Esophagus squamous epithelium (tissue), 5 donors: ENCODE measurements at places on chromosomes 3 and 15.

GRCh38 chr3:136281966-136282520 is 31.9 kb downstream of the PCCB start:
- DNase-seq, result no peak

DNA sequence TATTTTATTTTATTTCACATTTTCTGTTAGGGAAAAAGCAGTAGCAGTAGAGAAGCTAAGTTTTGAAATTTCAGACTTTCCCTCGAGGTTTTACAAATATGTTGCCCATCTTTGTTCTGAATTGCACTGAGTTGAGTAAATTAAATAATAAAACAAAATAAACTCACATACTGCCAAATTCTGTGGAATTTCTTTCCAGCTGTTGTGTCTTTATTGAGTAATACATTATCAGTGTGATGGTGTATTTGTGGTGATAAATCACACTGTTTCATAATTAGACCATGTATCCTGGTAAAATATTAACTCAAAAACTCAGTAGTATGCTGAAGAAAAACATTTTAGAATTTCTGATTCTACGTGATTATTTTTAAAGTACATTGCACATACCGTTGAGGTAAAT is 592.1 kb downstream of the SI start:
- DNase-seq, result no peak

DNA sequence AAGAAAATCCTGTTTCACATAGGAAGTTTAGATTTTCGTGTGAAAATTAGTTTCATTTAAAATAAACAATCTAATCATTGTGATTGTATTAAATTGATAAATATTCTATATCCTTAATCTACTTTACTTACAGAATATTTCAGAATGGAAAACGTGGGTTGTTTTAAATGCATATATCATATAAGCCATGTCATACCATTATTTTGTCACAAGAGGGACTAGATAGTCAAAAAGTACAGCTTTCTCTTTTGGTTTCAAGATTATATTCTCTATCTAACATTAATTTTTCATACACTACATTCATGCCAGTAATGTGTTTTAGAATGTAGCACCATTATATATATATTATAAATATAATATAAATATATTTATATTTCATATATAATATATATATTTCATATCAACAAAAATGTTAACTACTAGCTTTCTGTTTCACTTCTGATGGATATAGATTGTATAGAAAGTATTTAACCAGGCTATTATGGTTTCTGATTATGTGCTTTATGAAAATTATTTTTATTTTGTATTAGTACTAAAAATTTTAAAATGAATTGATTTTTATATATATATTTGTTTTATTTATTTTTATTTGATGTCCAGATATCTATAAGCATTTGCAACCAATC is 45.3 kb downstream of the OSTN start:
- DNase-seq, result no peak

DNA sequence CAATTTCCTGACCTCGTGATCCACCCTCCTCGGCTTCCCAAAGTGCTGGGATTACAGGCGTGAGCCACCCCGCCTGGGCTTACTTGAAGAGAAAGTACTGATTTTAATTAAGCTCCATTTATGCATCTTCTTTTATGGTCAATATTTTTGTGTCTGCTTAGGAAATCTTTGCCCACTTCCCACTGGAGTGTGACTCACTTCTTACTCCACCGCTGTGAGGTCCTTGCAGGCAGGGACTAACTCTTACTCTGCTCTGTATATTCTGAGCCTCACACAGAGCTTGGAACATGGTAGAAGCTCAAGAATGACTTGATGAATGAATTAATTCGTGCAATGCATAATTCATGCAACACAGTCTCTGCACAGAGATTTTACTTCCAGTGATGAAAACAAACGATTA is 2.9 kb upstream of the TM4SF19 start:
- no peak for DNase-seq

DNA sequence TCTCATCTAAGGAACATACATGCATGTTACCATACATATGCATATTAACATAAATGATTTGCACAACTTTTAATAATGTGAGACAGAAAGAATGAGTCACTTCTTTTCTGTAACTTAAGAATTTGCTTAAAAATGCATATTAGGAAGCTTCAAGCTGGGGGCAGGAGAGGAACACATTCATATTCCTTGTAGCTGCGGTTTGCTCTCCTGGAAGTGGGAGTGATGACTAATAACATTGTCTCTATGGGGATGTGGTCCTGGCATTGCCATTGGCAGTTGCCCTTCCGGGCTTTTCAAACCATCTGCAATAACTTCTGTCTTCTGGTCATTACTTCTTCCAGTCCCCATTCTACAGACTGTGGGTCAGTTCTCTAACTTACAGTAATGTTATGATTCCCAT is 15.6 kb downstream of the CHST2 start:
- DNase-seq, result no peak

GRCh38 chr3:183435661-183436060 is 7.2 kb upstream of the MCF2L2 start:
- no peak for DNase-seq

DNA sequence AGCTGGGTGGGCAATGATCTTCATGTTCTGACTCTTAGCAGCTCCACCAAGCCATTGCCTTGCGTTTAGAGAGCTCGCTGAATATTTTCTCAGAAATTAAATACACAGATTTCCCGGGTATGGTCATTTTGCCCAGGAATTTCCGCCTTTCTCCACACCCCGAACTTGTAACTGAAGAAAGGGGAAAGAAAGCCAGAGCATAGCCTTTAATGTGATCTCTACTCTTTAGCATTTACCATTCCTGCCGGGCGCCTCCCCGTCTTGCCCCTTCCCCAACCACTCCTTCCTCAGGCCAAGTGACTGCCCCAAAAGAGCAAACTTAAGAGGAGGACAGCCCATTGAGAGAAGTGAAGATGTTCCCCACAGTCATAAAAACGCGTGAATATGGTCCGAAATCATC is 53.1 kb downstream of the LMCD1 start:
- no peak for DNase-seq

DNA sequence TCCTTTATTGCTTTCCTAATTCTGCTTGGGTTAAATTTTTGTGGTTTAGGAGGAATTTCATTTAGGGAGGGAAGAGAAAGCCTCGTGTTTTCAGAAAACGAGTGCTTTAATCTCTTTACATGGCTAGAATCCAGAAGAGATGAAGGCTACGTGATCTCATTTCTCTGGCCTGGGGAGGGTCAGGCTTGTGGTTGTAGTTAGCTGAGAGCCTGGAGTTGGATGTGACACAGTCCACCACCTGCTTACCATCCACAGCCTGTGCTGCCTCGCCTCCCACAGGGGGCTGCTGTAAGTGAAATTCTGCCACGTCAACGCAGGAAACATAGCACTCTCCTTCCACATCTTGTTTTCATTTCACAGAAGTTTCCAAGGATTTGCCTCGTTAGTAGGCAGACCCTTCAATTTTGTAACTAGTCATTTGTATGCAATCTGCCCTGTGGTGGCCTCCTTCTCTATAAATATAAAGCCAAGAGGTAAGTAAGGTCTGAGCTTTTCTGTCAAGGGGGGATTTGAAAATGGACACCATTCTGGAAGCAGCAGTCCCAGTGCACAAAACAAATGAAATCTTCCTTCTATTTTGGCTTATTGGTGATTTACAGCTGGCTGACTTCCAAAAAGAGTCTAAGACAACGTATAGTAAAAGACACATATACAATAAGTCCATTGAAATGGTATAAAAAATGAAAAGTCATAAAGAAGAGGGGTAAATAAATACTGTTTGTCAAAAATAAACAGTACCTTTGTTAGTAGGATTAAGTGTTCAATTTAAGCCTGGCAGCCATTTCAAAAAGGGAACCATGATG is 3.4 kb downstream of the GXYLT2 start:
- DNase-seq, result no peak

- DNase-seq, result no peak
Observed at GRCh38 chr15:64251121-64251520, 88.3 kb upstream of the PPIB start.

- DNase-seq, result no peak
Observed at GRCh38 chr3:134885877-134886621, 91.0 kb downstream of the EPHB1 start.

DNA sequence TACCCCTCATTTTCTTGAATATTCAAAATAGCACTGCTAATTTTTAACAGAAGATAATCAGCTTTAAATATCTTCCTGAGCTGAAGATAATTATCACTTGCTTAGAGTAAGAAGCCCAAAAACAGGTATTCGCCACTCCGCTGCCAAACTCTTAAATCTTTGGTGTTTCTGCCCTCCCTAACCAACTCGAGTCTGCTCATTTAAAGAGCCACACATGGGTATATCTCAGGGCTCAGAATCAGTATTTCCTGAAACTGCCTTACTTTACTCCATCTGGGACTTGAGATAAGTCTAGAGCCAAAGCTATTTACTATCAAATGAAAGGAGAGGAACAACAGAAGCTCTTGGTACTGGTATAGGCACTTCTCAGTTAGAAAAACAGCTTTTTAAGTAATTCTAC is 10.8 kb downstream of the PDCD10 start:
- no peak for DNase-seq

- DNase-seq, result no peak
Observed at GRCh38 chr15:26561896-26562295, 211.0 kb downstream of the GABRB3 start.

- no peak for DNase-seq
Observed at GRCh38 chr3:131972091-131972490, 62.7 kb downstream of the CPNE4 start.

GRCh38 chr3:63967675-63968611 is 55.4 kb downstream of the PSMD6 start:
- no peak for DNase-seq

- DNase-seq, result no peak
Observed at GRCh38 chr3:23238578-23238977, 35.5 kb downstream of the UBE2E2 start.

DNA sequence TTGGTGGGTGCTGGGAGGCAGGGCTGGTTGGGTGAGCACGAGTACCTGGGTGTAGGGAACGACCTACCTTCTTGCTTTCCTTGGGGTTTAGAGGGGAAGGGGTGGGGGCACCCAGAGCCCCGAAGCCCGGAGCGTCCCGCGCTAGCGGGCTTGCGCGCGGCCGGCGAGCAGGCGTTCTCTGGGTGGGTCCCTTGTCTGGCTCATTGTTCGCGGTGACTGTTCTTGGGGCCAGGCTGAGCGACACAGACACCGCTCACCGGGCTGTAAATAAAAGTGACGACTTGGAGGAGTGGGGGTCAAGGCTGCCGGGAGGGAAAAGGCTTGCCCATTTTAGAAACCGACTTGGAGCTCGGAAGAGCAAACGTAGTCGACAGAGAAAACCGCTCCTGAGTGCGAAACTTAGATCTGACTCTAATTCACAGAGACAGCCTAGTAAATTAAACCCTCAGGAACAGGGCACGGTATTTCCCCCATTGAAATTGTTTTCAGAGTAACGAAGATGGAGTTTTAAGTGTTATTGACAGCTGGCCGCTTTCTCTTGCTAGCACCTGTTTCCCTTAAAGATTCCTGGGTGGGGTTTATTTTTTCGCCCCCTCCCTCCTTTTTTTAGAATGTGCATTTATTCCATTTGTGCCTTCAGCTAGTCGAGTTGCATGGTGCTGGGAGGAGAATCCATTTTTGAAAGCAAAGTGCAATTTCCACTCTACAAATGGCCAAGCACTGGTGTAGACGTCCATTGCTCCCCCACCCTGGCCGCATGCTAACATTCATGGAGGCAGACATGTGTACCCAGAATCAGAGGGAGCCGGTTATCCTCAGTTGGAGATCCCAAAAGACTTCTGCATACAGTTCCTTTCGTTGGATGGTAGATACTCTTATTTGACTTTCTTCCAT is 532.1 kb upstream of the SEMA6D start:
- no peak for DNase-seq

GRCh38 chr15:76196269-76197231 is 114.7 kb downstream of the ETFA start:
- DNase-seq, result no peak

- no peak for DNase-seq
Observed at GRCh38 chr3:188584958-188585689, 431.2 kb downstream of the LPP start.

DNA sequence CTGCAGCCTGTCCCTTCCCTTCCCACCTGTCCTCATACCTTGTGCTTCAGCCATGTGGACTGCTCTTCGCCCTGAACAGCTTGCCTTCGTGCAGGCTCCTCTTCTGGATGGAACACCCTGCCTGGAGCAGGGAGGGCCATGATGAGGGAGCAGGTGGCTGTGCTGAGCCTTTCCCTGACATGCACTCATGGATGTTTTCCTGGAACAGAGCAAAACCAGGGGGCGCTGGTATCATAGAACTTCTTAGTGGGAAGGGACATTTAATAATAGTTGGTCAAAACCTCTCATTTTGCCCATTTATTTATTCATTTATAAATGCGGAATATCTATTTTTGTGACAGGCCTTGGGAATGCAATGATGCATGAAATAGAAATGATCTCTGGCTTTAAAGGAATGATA is 149.3 kb downstream of the CACNA1D start:
- DNase-seq, result no peak

DNA sequence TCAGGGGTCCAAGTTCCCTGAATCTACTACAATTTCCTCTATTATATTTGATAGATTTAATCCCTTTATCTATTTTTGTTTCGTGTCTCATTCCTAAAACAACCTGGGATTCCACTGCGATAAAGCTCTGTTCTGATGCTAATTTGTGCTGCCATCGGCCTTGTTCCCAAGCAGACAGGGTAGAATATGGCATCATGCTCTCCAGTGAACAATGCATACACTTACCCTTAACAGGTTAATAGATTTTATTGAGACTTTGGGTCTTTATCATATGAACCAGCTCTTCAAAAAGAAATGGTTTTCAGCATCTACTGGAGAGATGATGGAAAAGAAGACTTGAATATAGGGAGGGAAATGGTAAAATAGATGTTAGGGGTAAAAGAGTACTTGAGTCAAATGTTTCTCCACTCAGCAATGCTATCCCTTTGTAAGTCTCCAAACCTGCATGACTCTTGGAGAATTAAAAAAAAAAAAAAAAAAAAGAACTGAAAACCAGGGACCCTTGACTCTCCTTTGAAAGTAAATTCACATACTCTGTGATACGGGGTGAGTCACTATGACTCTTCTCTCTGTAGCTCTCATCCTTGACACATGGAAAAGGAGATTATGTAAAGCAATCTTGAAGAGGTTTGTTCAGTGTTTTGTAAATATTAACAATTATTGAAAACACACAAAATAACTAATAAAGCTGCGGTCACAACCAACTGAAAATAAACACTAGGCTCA is 268.8 kb downstream of the ZBTB20 start:
- no peak for DNase-seq

GRCh38 chr3:178189854-178190253 is 346.4 kb upstream of the KCNMB2 start:
- no peak for DNase-seq

- DNase-seq, result no peak
Observed at GRCh38 chr3:187288131-187288854, 3.2 kb downstream of the MASP1 start.

DNA sequence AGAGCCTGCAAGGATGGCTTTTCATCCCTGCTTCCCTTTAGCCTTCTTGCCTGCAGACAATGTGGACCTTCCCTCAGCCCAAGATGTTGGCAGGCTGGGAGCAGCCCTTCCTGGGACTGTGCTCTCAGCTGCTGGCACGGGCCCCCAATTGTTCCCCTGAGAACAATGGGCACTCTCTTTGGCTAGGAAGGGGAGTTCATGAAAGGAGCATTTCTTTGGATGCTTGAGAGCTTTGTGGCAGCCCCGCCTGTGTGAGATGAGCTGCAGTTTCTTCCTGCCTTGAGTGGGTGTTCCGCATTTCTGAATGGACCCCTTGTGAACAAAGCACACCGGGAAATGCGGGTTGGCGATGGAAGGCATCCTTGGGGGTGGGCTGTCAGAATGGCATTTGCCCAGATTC is 35.0 kb upstream of the BSN start:
- DNase-seq, result no peak
